T-helper 17 cell (primary cell): ENCODE measurements at places on chromosomes 16 and 17. TPM values are rescaled to one million over a fixed set of nuclear protein-coding genes. Genes with fewer than 3 reads are reported as not detected.

Gene ZG16B
- total RNA-seq, result not detected

DNA sequence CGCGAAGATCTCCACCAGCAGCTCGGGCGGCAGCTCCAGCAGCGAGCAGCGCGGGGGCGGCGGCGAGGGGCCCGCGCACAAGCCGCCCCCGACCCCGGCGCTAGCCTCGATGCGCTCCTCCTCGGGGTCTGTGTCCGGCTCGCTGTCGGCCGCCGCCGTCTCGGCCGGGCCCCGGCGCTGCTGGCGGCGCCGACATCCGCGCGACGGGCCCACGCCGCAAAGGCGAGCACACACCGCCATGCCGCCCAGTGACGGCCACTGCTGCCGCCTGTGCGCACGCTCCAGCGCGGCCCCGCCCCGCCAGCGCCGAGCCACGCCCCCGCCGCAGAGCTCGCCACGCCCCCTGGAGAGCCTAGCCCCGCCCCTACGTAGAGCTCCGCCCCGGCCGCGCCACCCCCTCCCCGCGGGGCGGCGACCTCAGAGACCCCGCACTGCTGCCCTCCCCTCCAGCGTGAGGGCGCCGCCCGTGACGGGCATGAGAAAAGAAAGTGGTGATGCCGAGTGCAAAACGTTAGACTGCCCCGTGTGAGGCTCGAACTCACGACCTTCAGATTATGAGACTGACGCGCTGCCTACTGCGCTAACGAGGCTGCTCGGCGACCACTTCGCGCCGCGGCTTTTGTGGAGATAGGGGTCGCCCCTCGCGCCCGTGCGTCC is at the start of gene FBXO31:
Gene FBXO31, minus strand, starts transcription at position 272 of the 657 bp plus-strand sequence. Its CDS starts 32 bp downstream, at position 240.
- no peaks in the 10 kb centered on the region for H3K27me3 ChIP-seq
- DNase-seq, result peak; percentile 87
- H3K4me1 ChIP-seq, result peaks cover 57% of the 10 kb centered on the region
- H3K27ac ChIP-seq, result peak within 1 kb of the TSS; percentile 94
- H3K4me3 ChIP-seq, result peak within 1 kb of the TSS; percentile 89
- peaks cover 2% of the 10 kb centered on the region for H3K36me3 ChIP-seq

Gene CD300H
- not detected for total RNA-seq

GRCh38 chr16:84833144-84833500 is 13.3 kb downstream of the CRISPLD2 start:
- no peak for DNase-seq
- peaks cover 19% of the 10 kb centered on the region for H3K27me3 ChIP-seq
- no peak overlapping the region for H3K27ac ChIP-seq
- H3K36me3 ChIP-seq, result peaks cover 4% of the 10 kb centered on the region

DNA sequence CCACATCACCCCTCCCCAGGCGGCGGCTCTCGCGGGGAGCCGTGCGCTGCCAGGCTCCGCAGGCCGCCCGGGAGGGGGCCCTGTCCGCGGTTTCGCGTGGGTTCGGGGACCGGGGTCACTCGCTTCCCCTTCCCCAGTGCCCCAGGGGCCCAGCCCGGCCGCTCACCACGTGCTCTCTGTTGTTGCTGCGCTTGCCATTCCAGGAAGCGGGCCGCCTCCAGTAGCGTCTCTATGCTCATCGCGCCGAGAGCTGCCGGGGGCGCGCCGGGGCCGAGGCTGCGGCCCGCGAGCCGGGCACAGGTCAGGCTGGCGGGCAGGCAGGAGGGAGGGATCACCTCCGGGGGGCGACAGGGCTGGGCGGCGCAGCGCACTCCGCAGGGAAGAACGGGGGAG is 390 bp downstream of the MNT start:
- H3K4me1 ChIP-seq, result peaks cover 43% of the 10 kb centered on the region
- peak; percentile 43 for DNase-seq
- no peaks in the 10 kb centered on the region for H3K27me3 ChIP-seq
- peak overlapping the region; percentile 97 for H3K27ac ChIP-seq

Gene OR1A1
- total RNA-seq, result not detected

DNA sequence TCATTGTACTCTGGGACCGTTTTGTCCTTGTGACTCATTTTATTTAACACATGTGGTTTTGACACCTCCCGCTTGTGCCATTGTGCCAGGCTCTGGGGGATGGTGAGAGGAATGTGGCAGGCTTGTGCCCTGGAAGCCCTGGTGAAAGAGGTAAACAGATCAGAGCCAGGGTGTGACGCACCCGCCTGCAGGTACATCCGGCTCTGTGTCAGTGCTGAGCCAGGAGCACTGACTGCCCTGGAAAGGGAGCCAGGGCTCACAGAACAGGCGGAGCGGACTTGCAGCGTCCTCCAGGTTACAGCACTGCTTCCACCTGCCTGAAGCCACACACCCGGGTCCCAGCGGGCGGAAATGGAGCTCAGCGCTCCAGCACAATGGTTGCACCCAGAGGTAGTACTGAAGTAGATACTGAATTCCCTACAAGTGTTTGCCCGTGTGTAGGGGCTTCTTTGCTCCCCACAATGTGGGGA is 30.6 kb downstream of the CDRT15 start:
- peak overlapping the region; percentile 97 for H3K27ac ChIP-seq
- DNase-seq, result no peak
- peaks cover 56% of the 10 kb centered on the region for H3K4me1 ChIP-seq
- peak overlapping the region; percentile 75 for H3K4me3 ChIP-seq
- H3K27me3 ChIP-seq, result no peaks in the 10 kb centered on the region
- H3K36me3 ChIP-seq, result peaks cover 11% of the 10 kb centered on the region
